Dermis microvascular lymphatic vessel endothelial cell (primary cell): ENCODE measurements at places on chromosomes 13 and 19. TPM values are rescaled to one million over a fixed set of nuclear protein-coding genes. Genes with fewer than 3 reads are reported as not detected.

Gene TMPRSS9
- not detected in 2 replicates for total RNA-seq

Gene GARIN5A
- total RNA-seq = 0.13 and 0.25 TPM in 2 replicates

Gene FGF22
- not detected in 2 replicates for total RNA-seq

Gene PTPRH
- 0.13 TPM in 2 replicates for total RNA-seq

Gene RAB3A
- 0.39 and 0.76 TPM in 2 replicates for total RNA-seq

Gene KLK4
- total RNA-seq = not detected in 2 replicates

Gene TRAPPC5
- 93.8 and 106 TPM in 2 replicates for total RNA-seq

Gene IL17D
- total RNA-seq = 1.3 and 3.4 TPM in 2 replicates

Gene METTL21C
- total RNA-seq = not detected in 2 replicates

Gene WASF3
- 15.8 and 34.3 TPM in 2 replicates for total RNA-seq

Gene RUBCNL
- under 0.01 and 0.13 TPM in 2 replicates for total RNA-seq

Gene STOML3
- not detected in 2 replicates for total RNA-seq

Gene HS6ST3
- total RNA-seq = under 0.01 TPM in 2 replicates

Gene CEBPA
- 0.13 TPM in 2 replicates for total RNA-seq

Gene IRGC
- not detected in 2 replicates for total RNA-seq

Gene RB1
- 24.4 and 27.6 TPM in 2 replicates for total RNA-seq

Gene CEACAM20
- total RNA-seq = not detected in 2 replicates

Gene EHD2
- total RNA-seq = 73.6 and 146 TPM in 2 replicates

Gene GSX1
- total RNA-seq = not detected in 2 replicates

Gene IGFL4
- total RNA-seq = not detected in 2 replicates

Gene HPN
- total RNA-seq = under 0.01 TPM in 1 of 2 replicates, not detected in the other

Gene ZNF415
- total RNA-seq = 1.2 and 1.8 TPM in 2 replicates

Gene ZNF527
- total RNA-seq = 2.8 and 4.6 TPM in 2 replicates

Gene DAND5
- 0.25 and 0.26 TPM in 2 replicates for total RNA-seq

Gene TTYH1
- under 0.01 TPM in 1 of 2 replicates, not detected in the other for total RNA-seq

Gene CPAMD8
- 1.5 and 2.4 TPM in 2 replicates for total RNA-seq

Gene UNC13A
- total RNA-seq = 0.13 TPM in 2 replicates

Gene FCER2
- total RNA-seq = not detected in 2 replicates

Gene OR7A5
- not detected in 2 replicates for total RNA-seq

Gene LAIR1
- total RNA-seq = not detected in 2 replicates

Gene TMEM38A
- total RNA-seq = 0.90 and 2.1 TPM in 2 replicates

Gene PRR36
- total RNA-seq = not detected in 2 replicates

Gene DENND1C
- not detected in 2 replicates for total RNA-seq

Gene RFPL4A
- 1.3 and 3.4 TPM in 2 replicates for total RNA-seq

Gene TMEM255B
- total RNA-seq = 45.6 and 51.7 TPM in 2 replicates

Gene RINL
- total RNA-seq = 8.1 and 10.1 TPM in 2 replicates

Gene C19orf73
- 0.13 and 0.25 TPM in 2 replicates for total RNA-seq

Gene IFNL4
- total RNA-seq = not detected in 2 replicates

Gene NDUFA11
- total RNA-seq = 242 and 246 TPM in 2 replicates

Gene KLF12
- total RNA-seq = 3.0 TPM in 2 replicates

Gene GFY
- not detected in 2 replicates for total RNA-seq

Gene WDR87
- total RNA-seq = not detected in 2 replicates

Gene PPP2R1A
- 95.0 and 163 TPM in 2 replicates for total RNA-seq

Gene C1QTNF9
- total RNA-seq = not detected in 2 replicates

Gene CRX
- total RNA-seq = not detected in 2 replicates

Gene RGL3
- 0.63 and 0.64 TPM in 2 replicates for total RNA-seq

Gene DIAPH3
- 5.4 and 8.7 TPM in 2 replicates for total RNA-seq

Gene SYT5
- total RNA-seq = under 0.01 TPM in 1 of 2 replicates, not detected in the other

Gene CYP2A6
- not detected in 2 replicates for total RNA-seq
